ENCODE measurements at places on chromosomes 2 and 18. TPM values are rescaled to one million over a fixed set of nuclear protein-coding genes. Genes with fewer than 3 reads are reported as not detected.

Gene CNTNAP5
- total RNA-seq = 1.1 TPM

GRCh38 chr2:117674172-117674571 lies 140.3 kb upstream of the DDX18 start:
- peaks cover 3% of the 10 kb centered on the region for H3K4me1 ChIP-seq
- peaks cover 2% of the 10 kb centered on the region for H3K36me3 ChIP-seq
- DNase-seq = no peak
- no peaks in the 10 kb centered on the region for H3K27me3 ChIP-seq
- H3K27ac ChIP-seq = no peak overlapping the region
- H3K4me3 ChIP-seq = no peak overlapping the region

GRCh38 chr2:209162129-209162528 lies 261.7 kb upstream of the MAP2 start:
- H3K4me1 ChIP-seq = no peaks in the 10 kb centered on the region
- H3K4me3 ChIP-seq = no peak overlapping the region
- no peaks in the 10 kb centered on the region for H3K36me3 ChIP-seq
- DNase-seq = no peak
- H3K27ac ChIP-seq = no peak overlapping the region

DNA sequence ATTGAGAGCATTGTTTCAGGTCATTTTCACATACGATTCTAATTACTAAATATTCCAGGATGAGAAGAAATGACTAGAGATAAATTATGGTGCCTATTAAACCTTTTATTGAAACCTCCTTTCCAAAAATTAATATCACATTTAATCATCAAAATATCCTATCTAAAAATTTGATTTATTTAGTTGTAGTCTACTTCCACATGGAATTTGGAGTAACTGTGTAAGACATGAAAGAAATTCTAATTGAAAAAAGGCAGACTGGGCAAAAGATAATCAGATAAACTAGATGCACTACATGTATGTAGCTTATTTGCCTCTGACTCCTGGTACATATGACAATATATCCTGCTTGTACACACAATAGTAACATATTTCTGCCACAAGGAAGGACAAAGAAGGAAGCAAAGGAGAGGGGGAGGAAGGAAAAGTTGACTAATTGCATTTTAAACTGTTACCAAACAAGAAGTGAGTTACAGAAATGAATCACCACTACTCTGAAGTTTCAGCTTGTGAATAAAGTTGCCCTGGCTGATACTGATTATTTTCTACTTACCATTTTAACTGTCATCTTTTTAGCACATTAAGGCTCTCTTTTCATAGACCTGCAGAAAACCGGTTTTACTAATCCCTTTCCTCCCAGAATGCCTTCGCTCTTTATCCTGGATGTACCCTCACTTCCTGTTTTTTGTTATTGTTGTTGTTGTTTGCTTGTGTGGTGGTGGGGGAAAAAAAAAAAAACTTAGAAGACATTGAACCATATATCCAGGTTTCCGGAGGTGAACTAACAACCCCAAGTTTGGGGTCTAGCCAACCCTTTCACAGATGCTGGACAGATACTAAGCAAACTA lies 28.4 kb downstream of the NRXN1 start:
- no peak overlapping the region for H3K27ac ChIP-seq
- H3K4me1 ChIP-seq = peaks cover 48% of the 10 kb centered on the region
- H3K27me3 ChIP-seq = no peaks in the 10 kb centered on the region
- DNase-seq = no peak

DNA sequence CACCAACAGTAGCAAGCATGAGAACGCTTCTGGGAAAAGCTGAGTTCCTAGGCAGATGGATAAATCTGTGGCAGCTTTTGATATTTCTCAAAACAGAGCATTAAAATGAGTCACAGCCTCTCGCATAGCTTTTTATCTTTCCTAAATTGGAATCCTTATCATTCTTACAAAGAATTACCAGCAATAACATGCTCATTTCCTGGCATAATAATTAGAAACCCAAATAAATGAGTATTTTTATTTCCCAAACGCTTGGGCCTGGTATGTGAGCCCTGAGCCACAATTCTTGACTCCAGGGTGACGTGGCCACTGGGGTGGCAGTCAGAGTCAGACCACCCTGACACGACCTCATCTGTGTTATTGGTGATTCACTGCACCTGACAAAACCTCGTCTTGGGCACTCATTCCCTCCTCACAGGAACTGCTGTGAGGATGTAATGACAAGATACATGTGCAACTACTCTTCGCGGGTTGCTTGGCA lies 210.7 kb downstream of the ARL4C start:
- DNase-seq = no peak
- no peaks in the 10 kb centered on the region for H3K36me3 ChIP-seq
- no peaks in the 10 kb centered on the region for H3K27me3 ChIP-seq
- H3K27ac ChIP-seq = no peak overlapping the region

GRCh38 chr18:63220903-63221302 lies 98.7 kb downstream of the BCL2 start:
- H3K36me3 ChIP-seq = peaks cover 15% of the 10 kb centered on the region
- H3K27me3 ChIP-seq = no peaks in the 10 kb centered on the region
- no peak for DNase-seq

DNA sequence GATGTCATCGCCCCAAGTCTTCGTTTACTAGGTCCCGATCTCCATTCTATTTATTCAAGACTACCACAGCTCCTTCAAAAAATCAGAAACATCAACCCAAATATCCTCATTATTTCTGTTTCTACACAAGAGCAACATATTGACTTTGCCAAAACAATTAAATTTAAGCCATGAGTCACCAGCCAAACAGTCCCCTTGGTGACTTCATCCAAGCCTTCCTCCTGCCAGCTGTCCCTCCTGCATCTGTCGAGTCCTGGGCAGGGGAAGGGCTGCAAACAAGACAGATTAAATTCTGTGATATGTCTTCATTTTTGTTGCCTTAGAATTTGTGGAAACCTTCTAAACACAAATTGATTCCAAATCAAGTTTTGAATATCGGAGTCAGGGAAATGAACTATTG lies 110.3 kb downstream of the SP3 start:
- no peak for DNase-seq
- peaks cover 13% of the 10 kb centered on the region for H3K4me1 ChIP-seq
- no peak overlapping the region for H3K4me3 ChIP-seq
- H3K27me3 ChIP-seq = no peaks in the 10 kb centered on the region

DNA sequence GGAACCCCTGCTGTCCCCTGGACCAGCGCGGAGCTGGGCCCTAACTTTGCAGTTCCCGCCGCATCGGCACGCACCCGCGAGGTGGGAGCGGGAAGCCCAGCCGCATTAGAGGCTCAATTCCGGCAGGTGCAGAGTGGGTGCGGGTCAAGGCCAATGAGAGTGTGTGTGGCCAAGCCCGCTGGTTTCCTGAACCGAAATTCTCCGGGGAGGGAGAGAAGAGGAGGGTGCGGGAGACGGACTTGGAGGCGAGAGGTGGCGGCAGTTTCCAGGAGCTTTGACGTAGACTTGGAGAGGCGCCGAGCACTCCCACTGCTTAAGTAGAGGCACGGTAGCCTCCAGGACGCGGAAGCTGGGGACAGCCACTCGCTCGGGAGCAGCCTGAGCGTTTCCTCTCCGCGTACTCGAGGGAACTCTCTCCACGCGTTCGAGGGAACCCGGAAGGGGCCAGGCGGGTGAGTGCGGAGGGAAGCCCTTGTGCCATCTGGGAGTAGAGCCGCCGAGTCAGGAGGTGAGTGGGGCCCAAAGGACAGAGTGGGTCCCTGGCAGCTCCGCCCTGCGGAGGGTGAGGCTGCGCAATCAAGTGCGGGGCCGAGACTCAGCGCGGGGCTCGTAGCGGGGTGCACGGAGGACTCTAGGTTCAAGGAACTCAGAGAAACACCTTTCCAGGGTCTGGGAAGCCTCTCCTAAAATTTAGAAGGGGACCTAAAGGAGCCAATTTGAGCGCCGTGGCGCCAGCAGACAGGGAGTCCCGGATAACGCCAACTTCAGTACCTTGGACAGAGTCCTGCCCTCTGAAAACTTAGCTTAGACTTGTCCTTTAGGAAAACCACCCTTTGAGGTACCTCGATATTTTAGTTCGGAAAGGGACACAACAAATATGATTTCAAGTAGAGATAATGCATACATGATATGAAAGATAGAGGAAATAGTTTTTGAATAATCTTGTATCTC lies at the start of gene FAM237A:
TSS of gene FAM237A (plus strand) at position 413 of the 951 bp plus-strand sequence. CDS start 1,750 bp downstream, outside the sequence.
- peak; percentile 76 for DNase-seq
- no peak within 1 kb of the TSS for H3K27ac ChIP-seq
- H3K27me3 ChIP-seq = peaks cover 29% of the 10 kb centered on the region

DNA sequence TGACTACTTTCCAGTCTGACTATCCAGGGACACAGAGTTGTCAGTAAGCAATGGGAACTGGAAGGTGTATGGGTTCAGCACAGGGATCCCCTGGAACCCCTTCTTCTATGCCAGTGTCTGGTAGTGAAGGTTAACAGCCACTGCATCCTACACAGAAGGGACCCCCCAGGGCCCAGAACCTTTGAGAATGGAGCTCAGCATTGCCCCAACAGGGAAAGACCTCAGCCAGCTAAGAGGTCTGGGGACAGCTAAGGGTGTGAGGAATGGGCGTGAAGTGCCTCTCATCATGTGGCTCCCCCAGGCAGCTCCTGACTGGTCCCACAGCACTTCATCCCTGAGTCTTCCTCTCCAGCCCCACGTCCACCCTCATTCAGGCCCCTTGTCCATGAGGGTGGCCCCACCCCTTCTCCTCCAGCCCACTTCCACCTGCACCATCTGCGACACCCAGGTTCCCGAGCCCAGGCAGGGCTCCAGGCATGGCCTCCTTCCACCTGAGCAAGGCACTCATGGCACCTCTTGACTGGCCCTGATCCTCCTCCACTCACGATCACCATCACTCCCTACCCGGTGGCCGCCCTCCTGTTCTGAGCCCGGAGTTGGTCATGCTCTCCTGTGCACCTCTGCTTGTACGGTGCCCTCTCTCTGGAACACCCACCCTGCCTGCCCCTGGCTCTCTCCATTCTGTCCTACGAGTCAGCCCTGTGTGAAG lies 77.1 kb downstream of the SFXN5 start:
- no peaks in the 10 kb centered on the region for H3K27me3 ChIP-seq
- no peaks in the 10 kb centered on the region for H3K36me3 ChIP-seq
- H3K27ac ChIP-seq = no peak overlapping the region
- no peaks in the 10 kb centered on the region for H3K4me1 ChIP-seq
- no peak overlapping the region for H3K4me3 ChIP-seq

DNA sequence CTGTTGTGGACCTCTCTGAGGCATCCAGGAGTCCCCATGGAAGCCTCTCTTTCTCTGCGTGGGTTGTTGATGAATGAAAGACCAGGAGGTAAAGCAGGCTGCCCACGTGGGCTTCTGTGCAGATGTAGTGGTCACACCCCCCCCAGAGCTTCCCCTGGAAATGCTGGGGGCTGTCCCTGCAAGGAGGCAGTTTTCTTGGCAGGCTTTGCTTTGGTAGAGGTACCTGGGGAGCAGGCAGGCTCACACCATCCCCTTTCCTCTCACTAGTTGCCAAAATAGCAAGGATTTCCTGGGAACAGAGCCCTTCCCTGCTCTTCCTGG lies 97.6 kb upstream of the MAP3K20 start:
- DNase-seq = no peak
- H3K27ac ChIP-seq = no peak overlapping the region
- peaks cover 6% of the 10 kb centered on the region for H3K4me1 ChIP-seq
- H3K27me3 ChIP-seq = no peaks in the 10 kb centered on the region
- H3K36me3 ChIP-seq = no peaks in the 10 kb centered on the region
- H3K4me3 ChIP-seq = no peak overlapping the region

DNA sequence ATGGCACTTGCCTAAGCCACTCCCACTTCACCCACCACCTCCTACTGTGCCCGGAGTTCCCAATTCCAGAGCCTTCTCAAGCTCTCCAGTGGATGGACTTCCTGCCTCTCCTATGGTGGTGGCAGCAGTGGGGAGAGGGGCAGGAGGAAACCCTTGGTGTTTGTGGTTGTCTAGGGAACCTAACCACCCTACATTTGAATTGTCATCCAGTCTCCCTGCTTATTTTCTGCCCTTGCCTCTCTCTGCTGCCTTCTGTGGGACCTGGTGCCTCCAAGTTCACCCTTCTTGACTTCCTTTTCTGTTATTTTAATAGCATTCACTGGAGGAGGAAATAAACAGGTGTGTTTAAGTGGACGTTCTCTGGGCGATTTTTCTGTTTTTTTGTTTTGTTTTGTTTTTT lies 50.0 kb upstream of the HPCAL1 start:
- peaks cover 2% of the 10 kb centered on the region for H3K27me3 ChIP-seq
- H3K36me3 ChIP-seq = peaks cover 6% of the 10 kb centered on the region
- H3K4me1 ChIP-seq = no peaks in the 10 kb centered on the region
- H3K27ac ChIP-seq = no peak overlapping the region

DNA sequence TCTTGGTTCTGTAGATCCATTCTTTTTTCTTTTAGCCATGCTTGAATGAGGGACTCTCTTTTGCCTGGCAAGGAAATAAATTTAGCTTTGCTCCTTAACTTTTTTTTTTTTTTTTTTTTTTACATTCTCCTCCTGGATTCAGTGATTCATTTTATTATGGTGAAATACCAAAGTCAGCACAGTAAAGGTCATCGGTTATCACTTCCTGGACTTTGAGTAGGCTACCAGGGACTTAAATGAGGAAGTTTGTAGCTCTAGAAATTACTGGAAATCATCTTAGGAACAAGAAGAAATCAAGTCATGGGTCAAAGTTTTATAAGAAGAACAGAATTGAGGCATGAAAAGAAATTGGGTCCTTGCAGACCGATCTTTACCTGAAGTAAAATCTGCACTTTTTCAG lies 75.0 kb downstream of the SOCS6 start:
- H3K4me1 ChIP-seq = peaks cover 5% of the 10 kb centered on the region
- no peaks in the 10 kb centered on the region for H3K36me3 ChIP-seq
- no peak overlapping the region for H3K27ac ChIP-seq
- no peak for DNase-seq
- no peak overlapping the region for H3K4me3 ChIP-seq

- H3K27me3 ChIP-seq = peaks cover 11% of the 10 kb centered on the region
- no peaks in the 10 kb centered on the region for H3K36me3 ChIP-seq
- no peaks in the 10 kb centered on the region for H3K4me1 ChIP-seq
- H3K27ac ChIP-seq = no peak overlapping the region
- no peak overlapping the region for H3K4me3 ChIP-seq
These were observed 11.8 kb upstream of the SMIM21 start for GRCh38 chr18:75439348-75439747.

- H3K27ac ChIP-seq = no peak overlapping the region
- peaks cover 34% of the 10 kb centered on the region for H3K4me1 ChIP-seq
- no peak overlapping the region for H3K4me3 ChIP-seq
- no peaks in the 10 kb centered on the region for H3K27me3 ChIP-seq
These were observed 392.5 kb downstream of the FIGN start for GRCh38 chr2:163343316-163343715.

Measured in neural crest cell (in vitro differentiated cells).